Stimulated activated CD4-positive, alpha-beta T cell treated with anti-CD3 and anti-CD28 coated beads, Interleukin-4, amount 100 ng/mL, for 48 hours (primary cell): ENCODE measurements at places on chromosomes 6 and 20.

GRCh38 chr6:89250239-89250638, 33.1 kb upstream of the GABRR1 start:
- DNase-seq: no peak

- DNase-seq: no peak
Measured at GRCh38 chr6:44226368-44227147, 3.2 kb downstream of the SLC29A1 start.

GRCh38 chr6:12350644-12351170, 60.5 kb downstream of the EDN1 start:
- no peak for DNase-seq

DNA sequence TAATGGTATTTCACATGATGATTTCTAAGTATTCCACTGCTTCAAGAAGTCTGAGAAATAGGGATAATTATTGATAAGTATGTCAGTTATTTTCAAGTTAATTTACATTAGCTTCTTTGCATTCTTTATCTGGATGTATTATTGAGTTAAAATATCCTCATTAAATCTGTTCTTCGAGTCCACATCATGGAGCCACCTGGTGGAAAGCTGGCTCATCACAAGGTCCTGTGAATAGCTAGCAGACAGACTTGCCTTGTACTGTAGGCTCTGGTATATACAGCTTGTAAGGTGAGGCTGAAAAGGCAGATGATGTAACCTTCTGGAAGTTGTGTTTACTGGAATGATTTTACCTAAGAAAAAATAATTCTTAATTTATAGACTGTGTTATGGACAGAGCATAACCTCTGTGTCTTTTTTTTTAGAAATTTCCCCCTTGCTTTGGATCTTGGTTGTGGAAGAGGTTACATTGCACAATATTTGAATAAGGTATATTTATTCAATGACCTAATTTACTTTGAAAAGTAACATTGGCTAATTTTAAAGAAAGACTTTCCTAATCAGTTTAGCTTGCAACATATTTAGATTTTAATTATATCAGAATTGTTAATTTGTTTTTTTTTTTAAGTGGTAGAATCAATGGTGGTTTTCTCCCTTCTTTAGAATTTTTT, 3.5 kb downstream of the NDUFAF5 start:
- DNase-seq: peak; percentile 7

DNA sequence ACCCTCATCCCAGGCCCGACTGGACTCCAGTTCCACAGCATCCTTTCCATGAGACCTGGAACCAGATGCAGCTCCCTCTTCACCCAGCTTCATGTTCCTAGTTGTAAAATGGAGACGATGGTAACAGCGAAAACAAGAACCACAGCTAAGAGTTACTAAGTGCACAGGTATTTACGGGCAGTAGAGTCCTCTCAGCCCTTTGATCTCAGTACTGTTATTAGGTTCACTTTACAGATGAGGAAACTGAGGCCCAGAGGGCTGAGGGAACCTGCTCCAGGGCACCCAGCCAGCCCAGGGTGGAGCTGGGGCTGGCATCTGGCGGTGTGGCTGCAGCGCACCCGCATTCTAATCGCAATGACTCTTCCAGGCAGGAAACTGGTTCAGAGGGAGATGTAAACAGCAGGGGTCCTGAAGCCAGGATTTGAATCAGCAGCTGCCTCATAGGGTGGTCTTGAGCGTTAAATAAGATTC, 858 bp downstream of the BCAS1 start:
- no peak for DNase-seq

GRCh38 chr6:144033816-144034735, 26.0 kb upstream of the PLAGL1 start:
- no peak for DNase-seq

DNA sequence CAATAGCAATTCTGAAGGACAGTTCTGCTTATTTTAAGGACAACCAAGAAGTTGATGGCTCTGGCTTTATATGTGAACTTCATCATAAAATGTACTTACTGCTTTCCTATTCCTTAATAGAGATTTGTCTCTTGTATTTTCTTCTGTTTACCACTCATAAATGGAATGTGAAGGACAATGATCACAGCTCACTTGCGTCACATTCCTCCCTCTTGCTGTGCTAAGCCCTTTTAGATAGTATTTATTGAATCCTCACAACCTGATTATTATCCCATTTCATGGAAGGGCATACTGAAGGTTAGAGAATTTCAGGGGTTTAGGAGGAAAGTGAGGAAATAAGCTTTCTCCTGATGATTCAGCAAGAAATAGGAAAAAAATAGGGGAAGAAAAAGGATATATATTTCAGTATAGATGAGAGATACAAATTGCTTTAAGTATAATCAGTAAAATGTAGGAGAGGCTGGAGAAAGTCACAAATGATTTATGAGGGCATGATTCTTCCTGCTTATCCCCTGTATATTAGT, 132.9 kb downstream of the AIG1 start:
- no peak for DNase-seq

- no peak for DNase-seq
Measured at GRCh38 chr6:170199716-170200115, 91.2 kb downstream of the DLL1 start.

DNA sequence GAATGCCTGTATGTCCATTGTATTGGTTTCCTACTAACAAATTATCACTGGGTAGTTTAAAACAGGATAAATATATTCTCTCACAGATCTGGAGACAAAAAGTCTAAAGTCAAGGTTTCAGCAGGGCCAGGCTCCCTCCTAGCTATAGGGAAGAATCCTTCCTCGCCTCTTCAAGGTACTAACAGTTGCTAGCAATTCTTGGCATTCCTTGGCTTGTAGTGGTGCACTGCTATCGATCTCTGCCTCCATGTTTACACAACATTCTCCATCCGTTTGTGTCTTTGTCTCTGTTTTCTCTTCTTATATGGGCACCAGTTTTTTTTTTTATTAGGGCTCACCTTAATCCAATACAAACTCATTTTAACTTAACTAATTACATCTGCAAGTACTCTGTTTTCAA, 48.9 kb downstream of the OR2B6 start:
- no peak for DNase-seq

- no peak for DNase-seq
Measured at GRCh38 chr6:25488156-25488555, 163.9 kb upstream of the SCGN start.

DNA sequence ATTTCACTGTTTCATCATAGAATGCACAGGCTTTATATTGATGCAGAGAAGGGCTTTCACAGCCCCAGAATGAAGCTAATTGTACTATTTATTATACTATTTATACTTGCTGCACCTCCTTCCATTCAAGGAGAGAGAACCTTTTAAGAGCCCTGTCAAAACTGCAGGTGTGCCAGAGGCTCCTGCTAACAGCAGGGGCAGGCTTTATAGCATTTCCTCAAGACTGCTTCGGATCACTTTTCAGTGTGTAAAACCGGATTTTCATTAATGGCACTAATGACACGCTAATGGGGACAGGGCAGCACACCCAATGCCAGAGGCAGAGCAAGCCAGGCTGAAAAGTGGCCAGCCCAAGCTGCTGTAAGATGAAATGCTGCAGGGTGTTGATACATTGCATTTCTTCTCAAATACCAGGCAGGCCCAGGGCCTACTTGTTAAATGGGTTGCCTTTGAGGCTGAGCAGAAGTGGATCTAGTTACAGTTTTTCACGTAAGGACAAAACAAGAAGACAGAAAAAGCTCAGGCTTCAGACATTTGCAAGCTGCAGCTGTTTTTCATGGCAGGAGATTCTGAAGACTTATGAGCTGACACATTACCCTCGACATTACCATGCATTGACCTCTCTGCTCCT, 487.7 kb upstream of the BTBD3 start:
- DNase-seq: no peak
